ENCODE measurements at places on chromosomes 16 and 17.

GRCh38 chr16:68273459-68273858, 9.1 kb downstream of the SLC7A6 start:
- DNase-seq = no peak

GRCh38 chr17:79943347-79944241, 92.1 kb downstream of the TBC1D16 start:
- no peak for DNase-seq

- no peak for DNase-seq
Measured at GRCh38 chr16:14418795-14419225, 211.2 kb downstream of the PARN start.

DNA sequence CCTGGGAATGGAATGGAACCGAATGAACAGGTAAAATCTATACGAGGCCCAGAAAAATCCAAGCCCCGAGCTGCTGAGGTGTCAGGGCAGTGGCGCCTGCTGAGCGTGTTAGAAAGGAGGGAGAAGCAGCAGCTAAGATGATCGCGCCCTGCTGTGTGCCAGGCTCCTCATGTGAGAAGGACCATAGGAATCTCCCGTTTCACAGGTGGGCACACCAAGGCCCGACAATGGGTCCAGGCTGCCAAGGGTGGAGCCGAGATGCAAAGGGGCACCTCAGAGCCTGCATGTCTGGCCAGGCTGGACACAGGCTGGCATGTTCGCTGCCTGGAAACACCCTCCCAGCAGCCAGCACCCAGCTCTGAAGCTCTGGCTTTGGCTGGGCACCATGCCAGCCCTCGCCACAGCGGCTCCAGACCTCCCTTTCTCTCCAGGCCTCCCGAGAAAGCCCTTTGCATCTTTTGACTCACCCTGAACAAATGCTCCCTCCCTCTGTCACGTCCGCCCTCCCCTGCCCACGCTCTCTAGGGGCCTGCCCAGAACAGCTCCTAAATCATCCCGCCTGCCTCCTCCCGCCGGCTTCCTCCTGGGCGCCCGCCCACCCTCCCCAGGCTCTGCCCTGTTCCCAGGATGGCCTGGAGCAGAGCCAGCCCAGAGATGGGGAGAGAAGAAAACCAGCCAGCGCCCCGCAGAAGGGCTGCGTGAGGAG, 217.8 kb upstream of the GSE1 start:
- peak; percentile 97 for DNase-seq

DNA sequence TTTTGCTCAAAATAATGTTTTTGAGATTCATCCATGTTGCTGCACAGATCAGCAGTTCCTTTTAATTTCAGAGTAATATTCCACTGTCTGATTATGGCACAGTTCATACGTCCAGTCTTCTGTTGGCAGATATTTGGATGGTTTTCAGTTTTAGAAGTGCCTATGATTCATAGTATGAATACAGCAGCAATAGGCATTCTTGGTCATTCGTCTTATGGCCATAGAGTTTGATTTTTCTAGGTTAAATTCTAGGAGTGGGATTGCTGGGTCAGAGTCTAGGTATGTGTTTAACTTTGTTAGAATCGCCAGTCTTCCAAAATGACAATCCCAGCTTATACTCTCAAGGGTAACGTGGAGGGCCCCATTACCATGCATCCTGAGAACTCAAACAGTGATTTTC, 11.5 kb upstream of the IL34 start:
- no peak for DNase-seq

DNA sequence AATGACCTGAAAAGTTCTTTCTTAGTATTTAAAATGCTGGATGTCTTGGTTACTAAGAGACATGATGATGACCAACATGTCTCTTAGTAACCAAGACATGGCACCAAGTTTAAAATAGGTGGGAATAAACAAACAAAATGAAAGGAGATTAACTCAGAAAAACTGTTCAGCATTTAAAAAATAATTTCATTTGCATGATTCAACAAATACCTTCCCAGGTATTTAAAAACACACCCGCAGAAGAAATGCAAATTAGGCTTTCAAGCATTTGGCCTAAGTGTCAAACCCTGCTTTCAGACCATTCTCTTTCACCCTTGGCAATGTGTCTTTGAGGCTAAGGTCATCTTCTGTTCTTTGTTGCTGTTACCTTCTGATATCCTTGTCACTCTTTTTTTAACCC, 91.4 kb upstream of the CORO6 start:
- no peak for DNase-seq

DNA sequence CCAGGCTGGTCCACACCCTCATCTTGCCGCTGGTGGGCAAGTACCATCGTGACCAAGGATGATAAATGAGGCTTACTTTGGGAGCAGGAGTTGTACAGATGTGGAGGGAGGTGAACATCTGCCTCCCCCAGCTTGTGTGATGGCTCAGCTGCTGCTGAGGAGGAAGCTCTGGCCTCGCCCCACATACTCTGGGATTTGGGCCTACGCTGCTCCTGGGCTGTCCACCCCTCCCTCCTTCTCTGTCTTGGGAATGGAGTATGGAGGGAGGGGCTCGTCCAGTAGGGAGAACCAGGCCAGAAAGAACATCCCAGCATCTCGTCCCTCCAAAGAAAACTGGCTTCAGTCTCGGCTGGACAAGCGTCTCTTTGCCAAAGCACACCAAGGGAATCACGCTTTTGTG, 134.8 kb upstream of the CDC42EP4 start:
- no peak for DNase-seq

Measured in myocyte (in vitro differentiated cells).